ENCODE measurements at places on chromosomes 1 and 21.

DNA sequence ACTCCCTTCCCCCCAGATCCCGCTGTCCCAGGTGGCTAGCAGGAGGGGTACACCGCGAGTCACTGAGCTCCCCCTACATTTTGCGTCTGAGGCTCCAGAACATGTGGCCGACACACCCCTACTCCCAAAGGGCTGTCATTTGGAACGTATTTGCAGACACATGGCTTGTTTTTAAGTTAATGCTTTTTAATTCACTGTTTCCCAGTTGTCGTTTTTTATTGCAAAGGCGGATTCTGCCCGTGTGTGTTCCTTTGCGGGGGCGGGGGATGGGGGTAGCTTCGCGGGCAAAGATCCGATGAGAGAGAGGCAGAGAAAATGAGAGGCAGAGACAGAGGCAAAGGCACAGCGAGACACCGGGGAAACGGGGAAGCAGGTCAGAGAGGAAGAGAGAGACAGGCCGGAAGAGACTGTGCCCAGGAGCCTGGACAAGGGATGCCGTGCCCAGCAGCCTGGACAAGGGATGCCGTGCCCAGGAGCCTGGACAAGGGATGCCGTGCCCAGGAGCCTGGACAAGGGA, 270.2 kb downstream of the FOXD2 start:
- DNase-seq = no peak

DNA sequence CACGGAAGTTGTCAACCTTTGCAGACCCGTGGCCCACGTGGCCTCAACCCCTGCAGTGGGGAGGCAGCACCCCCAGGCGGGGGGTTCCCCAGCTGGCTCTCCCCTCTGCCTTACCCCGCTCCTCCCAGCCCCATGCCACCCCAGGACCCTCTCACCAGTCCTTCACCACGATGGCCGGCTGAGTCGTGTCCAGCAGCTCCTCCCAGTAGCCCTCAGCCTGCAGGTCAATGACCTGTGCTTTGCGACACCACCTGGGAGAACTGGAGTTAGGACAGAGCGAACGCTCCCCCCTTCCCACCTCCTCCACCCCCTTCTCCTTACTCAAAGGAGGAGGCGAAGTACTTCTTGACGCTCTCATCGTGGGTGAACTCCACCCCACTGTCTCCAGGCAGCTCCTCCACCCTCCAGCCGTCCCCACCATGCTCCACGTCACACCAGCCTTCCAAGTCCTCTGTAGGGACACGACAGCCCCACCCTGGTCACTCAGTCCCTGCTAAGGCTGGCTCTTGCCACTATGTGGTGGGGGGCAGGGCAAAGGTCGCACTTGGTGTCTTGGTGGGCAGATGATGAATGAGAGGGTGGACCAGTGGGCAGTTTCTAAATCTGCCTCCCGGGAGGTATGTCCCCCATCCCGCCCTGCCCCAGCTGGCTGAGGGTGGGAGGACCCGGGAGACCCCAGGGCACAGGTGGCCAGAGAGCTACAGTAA, 4.5 kb downstream of the FBXO2 start:
- no peak for DNase-seq

DNA sequence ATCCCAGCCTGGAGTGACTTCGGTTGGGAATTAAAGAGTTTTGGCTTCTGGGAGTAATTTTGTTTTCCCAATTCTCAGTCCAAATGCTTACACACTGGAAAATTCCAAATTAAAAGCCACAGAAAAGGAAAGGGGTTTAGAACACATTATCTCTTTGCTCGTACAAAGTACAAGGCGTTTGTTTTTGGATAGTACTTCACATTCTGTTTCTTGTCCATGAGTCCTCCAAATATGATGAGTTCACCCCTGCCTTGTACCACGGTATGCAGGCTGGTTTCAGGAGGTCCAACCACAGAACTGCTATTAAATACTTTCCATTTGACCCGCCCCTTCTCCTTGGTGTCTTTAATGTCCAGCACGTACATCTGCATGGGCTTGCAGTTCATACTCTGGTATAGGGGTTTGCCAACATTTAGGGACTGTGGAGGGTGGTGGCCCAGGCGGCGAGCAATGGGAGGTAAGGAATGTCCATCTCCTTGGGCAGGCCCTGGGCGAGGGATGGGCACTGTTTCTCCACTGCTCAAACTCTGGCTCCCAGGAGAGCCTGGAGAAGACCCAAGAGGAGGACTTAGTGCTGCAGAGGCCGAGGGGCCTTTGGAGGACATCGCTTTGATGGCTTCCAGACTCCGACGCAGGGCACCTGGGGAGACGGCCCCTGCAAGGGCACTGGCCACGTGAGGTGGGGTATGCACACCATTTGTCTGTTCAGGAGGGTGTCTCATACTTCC, 13.7 kb upstream of the CPLANE2 start:
- DNase-seq = no peak

GRCh38 chr1:40316595-40317393, at the start of gene COL9A2:
COL9A2 (minus strand) TSS chr1:40317286; CDS start chr1:40317197, 89 bp downstream.
- no peak for DNase-seq

DNA sequence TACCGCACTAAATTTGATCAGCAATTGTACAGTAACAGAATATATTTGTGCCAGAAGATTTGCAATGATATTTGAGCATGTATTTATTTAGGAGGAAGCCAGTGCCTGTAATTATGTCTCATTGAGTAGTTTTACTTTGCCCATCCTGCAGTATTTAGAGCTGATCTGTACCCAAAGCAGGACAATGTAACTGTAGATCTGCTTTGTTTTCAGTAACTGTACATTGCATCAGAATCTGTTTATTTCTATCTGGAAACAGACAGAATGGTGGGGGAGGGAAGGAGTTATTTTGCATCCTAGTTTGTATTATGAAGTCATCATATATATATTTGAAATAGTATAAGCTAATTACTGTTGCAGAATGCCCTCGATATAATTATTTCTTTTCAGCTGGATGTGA, 36.2 kb upstream of the LRRC8C start:
- no peak for DNase-seq

GRCh38 chr1:96926176-96926575, 204.6 kb downstream of the PTBP2 start:
- DNase-seq = no peak

- DNase-seq = no peak
These were observed 49.0 kb downstream of the LRRC53 start for GRCh38 chr1:74463333-74463988.

DNA sequence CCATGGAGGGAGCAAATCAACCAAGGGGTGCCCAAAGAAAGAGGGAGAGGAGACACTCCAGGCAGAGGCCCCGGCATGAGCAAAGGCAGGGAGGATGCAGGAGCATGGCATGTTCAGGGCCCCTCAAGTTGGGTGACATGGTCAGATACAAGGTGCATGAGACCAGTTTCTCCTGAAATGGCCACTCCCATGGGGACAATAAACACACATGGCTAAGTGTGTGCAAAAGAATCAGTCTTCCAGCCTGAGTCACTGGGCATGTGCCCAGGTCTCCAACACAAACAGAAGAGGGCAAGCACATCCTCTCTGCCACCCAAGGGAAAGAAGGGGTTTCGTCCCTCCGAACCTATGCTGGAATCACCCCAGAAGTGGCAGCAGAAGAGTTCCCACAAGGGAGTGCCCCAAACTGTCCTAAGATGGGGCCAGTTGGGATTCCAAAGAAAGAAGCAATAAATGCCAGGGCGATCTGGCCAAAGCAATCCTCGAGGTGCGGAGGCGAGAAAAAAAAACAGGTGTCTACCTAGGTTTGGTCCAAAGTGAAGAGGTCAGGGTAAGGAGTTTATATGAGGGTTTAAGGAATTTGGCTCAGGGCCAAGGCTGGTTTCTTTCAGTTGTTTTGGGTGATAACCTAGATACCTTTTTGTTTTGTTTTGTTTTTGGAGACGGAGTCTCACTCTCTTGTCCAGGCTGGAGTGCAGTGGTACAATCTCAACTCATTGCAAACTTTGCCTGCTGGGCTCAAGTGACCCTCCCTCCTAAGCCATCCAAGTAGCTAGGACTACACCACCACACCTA, 13.2 kb downstream of the CASP9 start:
- no peak for DNase-seq

DNA sequence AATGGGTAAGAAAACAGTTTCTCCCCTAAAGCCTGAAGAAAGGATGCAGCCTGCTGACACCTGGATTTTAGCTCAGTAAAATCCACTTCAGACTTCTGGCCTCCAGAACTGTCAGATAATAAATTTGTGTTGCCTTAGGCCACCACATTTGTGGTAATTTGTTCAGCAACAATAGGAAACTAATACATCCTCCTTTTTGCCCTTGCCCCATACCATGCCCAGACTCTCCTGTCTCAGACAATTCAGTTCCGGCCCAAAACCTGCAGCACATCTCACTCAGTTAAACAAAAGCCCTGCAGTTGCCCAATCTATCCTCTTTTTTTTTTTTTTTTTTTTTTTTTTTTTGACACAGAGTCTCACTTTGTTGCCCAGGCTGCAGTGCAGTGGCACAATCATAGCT, 25.8 kb downstream of the SMIM12 start:
- no peak for DNase-seq

DNA sequence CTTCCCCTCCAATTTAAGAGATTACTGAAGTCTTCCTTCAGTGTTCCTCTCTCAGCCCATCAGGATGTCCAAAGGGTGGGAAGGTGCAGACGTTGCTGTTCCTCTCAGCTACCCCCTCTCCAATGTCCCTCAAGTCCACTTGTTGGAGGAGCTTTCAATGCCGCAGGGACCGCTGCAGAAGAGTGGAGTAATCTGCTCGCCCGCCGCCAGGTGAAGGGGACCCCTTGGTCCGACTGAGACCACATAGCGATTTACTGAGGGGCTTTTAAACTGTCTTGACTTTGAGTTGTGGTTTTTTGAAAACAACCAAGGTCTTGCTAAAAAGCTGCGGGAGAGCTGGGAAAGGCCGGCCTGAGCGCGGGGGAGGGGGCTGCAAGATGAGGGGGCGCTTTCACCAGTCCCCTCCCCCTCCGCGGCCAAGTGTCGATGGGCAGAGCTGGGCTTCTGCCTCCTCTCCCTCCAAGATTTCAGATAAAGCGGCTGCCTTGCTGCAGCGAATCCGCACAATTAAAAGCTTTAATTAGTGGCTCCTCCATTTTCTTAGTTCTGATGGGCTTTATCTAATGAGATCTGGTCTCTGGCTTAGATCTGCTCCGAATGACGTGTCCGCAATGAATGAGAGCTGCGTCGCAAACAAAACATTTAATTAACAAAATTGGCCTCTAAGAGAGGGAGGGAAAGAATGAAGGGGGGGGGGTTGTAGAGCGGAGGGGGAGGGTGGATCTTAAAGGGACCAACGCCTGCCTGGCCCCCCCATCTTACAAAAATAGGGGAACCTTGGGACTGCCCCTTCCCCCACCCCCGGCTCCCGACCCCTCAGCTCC, 5.9 kb downstream of the LMO4 start:
- no peak for DNase-seq

DNA sequence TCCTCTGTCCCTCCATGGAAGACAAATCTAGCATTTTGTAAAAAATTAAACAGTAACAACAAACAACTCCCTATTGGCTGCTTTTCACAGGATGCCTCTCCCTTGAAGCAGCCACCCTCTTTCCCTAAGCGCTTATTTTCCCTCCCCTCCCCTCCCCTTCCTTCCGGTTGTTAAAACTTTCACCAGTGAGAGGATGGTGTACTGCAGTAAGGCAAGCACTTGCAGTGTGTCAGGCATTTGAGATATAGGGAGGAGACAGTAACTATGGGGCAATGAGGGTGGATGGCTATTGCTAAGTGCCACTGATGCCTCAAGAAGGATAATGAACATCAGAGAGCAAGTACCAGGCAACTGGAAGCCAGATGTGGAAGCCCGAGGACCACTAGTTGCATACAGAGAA, 19.1 kb upstream of the KIAA1614 start:
- no peak for DNase-seq

GRCh38 chr1:64775113-64775512, 30.2 kb downstream of the RAVER2 start:
- no peak for DNase-seq

GRCh38 chr21:31286621-31287020, 57.4 kb downstream of the TIAM1 start:
- DNase-seq = no peak

DNA sequence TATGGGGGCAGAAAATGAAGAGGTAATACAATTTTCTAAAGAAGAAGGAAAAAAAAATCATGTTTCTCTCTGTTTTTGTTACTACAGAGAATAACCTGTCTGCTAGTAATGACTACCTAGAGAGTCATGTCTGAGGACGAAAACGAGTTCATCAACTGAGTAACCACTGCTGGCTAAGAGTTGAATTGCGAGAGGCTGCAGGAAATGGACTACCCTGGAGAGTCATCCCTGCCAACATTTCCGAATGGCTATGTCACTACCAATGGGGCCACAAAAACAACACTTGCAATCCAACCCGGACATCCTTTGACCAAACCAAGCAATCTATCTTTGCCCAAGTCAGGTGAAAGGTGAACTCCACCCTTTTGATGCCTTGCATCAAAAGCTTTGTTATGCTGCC, 120.6 kb downstream of the FCRL5 start:
- no peak for DNase-seq

- DNase-seq = no peak
These were observed 12.2 kb downstream of the EVA1C start for GRCh38 chr21:32424674-32425073.

DNA sequence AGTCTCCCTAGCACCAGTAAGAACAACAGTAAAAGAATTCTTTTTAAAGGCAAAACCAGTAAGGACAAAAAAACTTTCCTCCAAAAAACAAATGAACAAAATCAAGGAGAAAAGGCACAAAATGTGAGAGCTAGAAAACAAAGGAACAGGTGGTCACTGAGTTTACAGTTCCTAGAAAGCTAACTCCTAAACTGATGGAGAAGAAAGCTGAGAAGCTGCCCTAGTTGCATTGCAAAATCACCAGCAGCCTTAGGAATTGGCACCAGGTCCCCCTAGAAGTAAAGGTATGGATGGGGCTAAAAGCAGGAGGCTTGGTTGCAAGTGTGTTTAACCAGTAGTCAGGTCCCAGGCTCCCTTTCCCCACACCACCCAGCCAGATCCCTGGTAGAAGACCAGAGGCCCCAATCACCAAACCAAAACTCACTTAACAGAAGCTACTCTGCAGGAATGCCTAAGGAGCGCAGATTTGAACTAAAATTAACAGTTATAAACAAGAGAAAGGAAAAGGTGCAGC, 47.6 kb downstream of the RAB3GAP2 start:
- no peak for DNase-seq

DNA sequence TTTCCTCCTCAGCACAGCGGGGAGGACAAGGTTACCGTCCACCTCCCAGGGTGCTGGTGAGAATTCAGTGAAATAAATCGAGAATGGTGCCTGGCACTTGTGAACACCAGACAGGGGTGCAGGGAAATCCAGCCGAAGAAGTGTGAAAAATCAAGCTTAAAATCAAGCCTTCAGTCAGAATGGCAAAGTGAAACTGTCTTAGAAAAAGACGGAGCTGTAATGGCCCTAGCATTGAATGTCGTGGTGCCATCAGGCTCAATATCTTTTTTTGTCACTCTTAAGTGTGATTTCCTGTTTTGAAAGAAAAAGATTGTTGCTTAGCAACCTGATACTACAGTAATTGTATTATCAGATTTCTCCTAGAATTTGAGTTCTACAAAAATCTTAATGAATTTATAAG, 22.1 kb downstream of the EDARADD start:
- DNase-seq = no peak

DNA sequence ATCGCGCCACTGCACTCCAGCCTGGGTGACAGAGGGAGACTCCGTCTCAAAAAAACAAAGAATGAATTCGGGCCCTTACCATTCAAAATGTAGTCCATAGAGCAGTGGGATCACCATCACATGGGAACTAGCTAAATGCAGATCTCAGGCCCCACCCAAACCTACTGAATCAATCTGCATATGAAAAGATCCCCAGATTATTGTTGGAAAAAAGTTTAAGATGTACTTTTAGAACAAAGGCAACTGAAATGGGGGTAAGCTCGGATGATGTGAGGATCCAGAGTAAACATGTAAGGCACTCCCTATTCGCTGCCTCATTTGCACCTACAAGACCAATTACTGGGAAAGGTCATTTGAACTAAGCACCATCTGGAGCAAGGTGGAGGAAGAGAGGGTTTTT, 803 bp upstream of the FLAD1 start:
- no peak for DNase-seq
